Peyer's patch (tissue), 4 donors: ENCODE measurements at places on chromosomes 1 and 21. TPM values are rescaled to one million over a fixed set of nuclear protein-coding genes. Genes with fewer than 3 reads are reported as not detected.
A peak's percentile ranks its signal among the peaks of the same experiment; 100 is the strongest.

CCDC30 gene
- 29.4 TPM for total RNA-seq

- no peak overlapping the region for H3K4me3 ChIP-seq
- H3K36me3 ChIP-seq: no peaks in the 10 kb centered on the region
- peak; percentile 26 for DNase-seq
Measured at GRCh38 chr1:29991815-29992214, 731.6 kb downstream of the MATN1 start.

GRCh38 chr1:234862360-234862943, 252.5 kb upstream of the IRF2BP2 start:
- no peaks in the 10 kb centered on the region for H3K27me3 ChIP-seq
- H3K27ac ChIP-seq: peak overlapping the region; percentile 47
- peaks cover 9% of the 10 kb centered on the region for H3K4me1 ChIP-seq
- DNase-seq: no peak
- H3K4me3 ChIP-seq: no peak overlapping the region
- no peaks in the 10 kb centered on the region for H3K36me3 ChIP-seq

SDHC gene
- 60.2 TPM for total RNA-seq

GRCh38 chr1:246773213-246773641, 49.0 kb downstream of the SCCPDH start:
- DNase-seq: no peak
- H3K4me3 ChIP-seq: no peak overlapping the region
- no peaks in the 10 kb centered on the region for H3K36me3 ChIP-seq
- H3K27me3 ChIP-seq: no peaks in the 10 kb centered on the region

LEMD1 gene
- 3.7 TPM for total RNA-seq

DNA sequence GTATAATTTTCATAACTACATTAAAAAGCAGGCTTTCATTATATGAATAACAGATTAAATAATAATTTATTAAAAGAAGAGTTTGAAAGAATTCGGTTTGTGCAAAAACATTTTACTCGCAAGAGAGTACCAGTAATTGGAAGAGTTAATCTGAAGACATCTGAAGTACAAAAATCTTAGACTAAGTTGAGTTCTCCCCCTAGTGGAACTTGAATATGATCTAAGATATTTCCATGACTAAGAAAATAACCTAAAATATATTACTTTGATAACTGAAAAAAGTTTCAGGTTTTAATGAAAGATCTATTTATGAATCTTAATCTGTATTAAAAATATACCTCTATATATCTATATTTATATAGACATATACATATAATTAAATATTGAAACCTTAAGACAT, 112.5 kb upstream of the GFI1 start:
- no peak overlapping the region for H3K27ac ChIP-seq
- H3K36me3 ChIP-seq: no peaks in the 10 kb centered on the region
- no peak for DNase-seq
- H3K4me3 ChIP-seq: no peak overlapping the region

DNA sequence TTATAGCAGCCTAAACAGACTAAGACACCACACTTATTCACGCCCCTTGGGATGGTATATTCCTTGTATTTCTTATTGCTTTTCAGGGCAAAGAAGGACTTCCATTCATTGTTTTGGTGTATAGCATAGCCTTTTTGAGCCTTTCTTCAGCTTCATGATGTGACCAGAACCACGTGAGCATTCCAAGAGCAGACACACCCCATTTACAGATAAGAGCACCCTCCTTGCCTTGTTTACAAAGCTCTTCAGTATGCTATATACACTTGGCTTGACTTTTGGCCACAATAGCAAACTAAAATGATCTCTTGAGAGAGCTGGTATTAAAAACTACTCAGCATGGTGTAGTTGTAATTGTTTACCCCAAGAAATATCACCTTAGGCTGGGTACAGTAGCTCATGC, 78.7 kb downstream of the PIK3R3 start:
- no peak for DNase-seq
- no peaks in the 10 kb centered on the region for H3K4me1 ChIP-seq
- no peaks in the 10 kb centered on the region for H3K27me3 ChIP-seq
- H3K4me3 ChIP-seq: no peak overlapping the region

- no peak overlapping the region for H3K27ac ChIP-seq
- peaks cover 7% of the 10 kb centered on the region for H3K4me1 ChIP-seq
- H3K27me3 ChIP-seq: no peaks in the 10 kb centered on the region
- H3K36me3 ChIP-seq: no peaks in the 10 kb centered on the region
- DNase-seq: no peak
Measured at GRCh38 chr21:39649526-39649925, 36.8 kb downstream of the B3GALT5 start.

SPRR5 gene
- not detected for total RNA-seq

- H3K27me3 ChIP-seq: no peaks in the 10 kb centered on the region
- H3K4me3 ChIP-seq: peak overlapping the region; percentile 78
- H3K36me3 ChIP-seq: no peaks in the 10 kb centered on the region
- no peak for DNase-seq
Measured at GRCh38 chr1:63523738-63524137, 413 bp downstream of the EFCAB7 start.

DNA sequence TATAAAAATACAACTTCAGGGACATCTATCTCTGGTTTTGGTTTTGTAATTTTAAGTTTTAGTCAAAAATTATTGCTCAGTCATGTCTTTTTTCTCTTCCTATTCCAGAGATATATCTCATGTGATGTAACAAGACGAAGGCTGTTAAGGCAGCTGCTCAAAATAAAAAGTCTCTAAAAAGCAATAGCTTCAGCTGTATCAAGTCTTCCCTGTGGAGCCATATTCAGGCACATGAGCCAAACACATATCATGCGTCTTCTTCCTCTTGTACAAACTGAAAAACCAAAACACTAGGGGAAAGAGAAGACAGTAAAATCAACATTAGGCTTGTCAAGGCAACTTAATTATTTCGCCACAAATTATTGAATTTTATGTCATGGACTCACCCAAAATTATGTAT, 240.7 kb downstream of the NRIP1 start:
- no peaks in the 10 kb centered on the region for H3K36me3 ChIP-seq
- H3K27ac ChIP-seq: no peak overlapping the region
- no peaks in the 10 kb centered on the region for H3K27me3 ChIP-seq
- no peaks in the 10 kb centered on the region for H3K4me1 ChIP-seq
- no peak for DNase-seq

- peaks cover 16% of the 10 kb centered on the region for H3K36me3 ChIP-seq
- no peaks in the 10 kb centered on the region for H3K27me3 ChIP-seq
- no peaks in the 10 kb centered on the region for H3K4me1 ChIP-seq
- no peak for DNase-seq
- no peak overlapping the region for H3K27ac ChIP-seq
- H3K4me3 ChIP-seq: no peak overlapping the region
Measured at GRCh38 chr1:108601708-108602410, 42.0 kb downstream of the EEIG2 start.

DNA sequence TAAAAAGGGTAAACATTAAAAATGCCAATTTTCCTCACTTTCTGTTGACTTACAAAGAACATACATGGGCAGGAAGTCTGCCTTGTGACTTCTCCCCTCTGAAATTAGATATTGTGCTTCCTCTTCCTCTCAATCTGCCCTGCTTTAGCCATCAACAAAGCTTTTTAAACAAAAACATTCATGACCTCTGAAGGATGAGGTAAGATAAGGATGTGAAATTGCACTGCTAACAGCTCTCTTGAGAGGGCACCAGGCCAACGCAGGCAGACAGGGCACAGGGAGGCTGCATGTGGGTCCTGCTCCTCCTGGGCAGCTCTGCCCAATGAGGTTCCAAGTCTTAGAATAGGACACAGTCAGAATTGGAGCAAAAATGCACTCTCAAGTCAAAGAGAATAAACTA, 62.1 kb downstream of the DEGS1 start:
- DNase-seq: peak; percentile 65
- no peak overlapping the region for H3K4me3 ChIP-seq
- H3K27ac ChIP-seq: peak overlapping the region; percentile 69
